Activated CD8-positive, alpha-beta memory T cell treated with anti-CD3 and anti-CD28 coated beads for 24 hours (primary cell): ENCODE measurements at places on chromosomes 6 and 20.

DNA sequence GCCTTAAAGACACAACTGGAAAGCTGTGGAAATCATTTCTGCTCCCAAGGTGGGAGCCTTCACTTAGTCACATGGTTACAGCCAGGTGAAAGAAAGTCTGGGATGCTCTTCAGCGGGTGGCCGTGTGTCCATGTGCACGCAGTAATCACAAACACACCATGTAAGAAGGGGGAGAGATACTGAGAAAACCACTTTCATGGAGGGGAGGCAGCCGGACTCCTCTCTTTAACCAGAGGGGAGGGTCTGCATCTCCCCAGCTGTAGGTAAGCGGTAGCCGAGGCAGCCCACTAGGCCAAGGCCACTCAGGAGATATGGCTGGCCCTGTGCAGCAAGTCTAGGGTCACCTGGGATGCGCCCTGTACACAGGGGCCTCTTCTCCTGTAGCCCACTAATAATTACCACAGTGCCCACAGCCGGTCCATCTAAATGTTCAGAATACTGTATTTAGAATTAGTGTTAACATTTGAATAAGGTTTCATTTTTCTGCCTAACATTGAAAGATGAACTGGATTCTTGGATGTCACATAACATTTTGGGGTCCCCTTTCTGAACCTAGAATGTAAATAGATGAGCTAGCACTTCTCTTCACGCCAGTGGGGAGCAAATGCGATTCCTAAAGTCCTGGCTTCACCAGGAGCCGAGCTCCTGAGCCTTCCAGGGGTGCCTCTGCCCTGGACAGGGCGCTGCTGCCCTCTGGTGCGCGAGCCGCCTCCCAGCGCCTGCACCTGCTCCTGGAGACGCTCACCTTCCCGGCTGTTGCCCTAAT lies 15.9 kb downstream of the GPR31 start:
- DNase-seq: peak; percentile 77

DNA sequence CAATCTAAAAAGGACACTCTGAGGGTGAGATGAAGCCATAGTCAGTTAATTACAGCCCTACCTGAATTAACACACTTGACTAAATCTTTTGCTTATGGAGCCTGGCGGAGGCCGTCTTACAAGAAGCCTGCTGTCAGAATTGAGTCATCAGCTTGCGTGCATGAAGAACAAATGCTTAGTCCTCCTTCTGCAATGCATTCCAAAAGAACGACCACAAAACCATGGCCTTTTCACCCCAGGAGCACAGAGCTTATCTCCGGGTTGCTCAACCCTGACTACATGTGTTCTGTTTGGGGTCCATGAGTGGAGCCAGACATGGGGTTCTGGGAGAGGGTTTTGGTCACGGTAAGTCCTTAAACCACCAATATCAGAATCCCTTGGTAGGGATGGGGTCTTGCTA lies 318.1 kb downstream of the CLIC5 start:
- no peak for DNase-seq

- DNase-seq: no peak
Observed at GRCh38 chr6:132977413-132977812, 163.0 kb downstream of the RPS12 start.

GRCh38 chr20:187733-188132 lies 1.8 kb downstream of the DEFB128 start:
- DNase-seq: no peak

GRCh38 chr20:63501818-63502670 lies 3.2 kb upstream of the EEF1A2 start:
- no peak for DNase-seq

GRCh38 chr6:111781041-111781708 lies 92.1 kb downstream of the FYN start:
- no peak for DNase-seq

GRCh38 chr6:17530321-17530835 lies 69.7 kb upstream of the FAM8A1 start:
- DNase-seq: no peak

GRCh38 chr20:7516621-7517111 lies 423.6 kb downstream of the HAO1 start:
- DNase-seq: no peak

DNA sequence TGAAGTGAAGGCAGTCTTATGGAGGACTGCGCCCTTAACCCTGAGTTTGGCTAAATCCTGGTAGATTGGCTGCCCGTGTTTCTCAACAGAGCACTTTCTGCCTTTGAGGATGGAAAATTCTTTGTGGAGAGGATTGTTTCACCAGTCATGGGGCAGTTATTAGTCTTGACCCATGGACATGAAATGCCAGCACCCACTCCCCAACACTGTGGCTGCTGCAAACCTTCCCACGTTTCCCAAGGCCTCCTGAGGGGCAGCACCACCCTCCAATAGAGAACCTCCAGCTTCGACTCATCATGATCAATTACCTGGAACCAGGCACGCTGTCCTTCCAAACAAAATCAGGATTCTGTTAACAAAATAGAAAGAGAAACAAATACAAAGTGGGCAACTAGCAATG lies 117.8 kb downstream of the PXDC1 start:
- DNase-seq: no peak

DNA sequence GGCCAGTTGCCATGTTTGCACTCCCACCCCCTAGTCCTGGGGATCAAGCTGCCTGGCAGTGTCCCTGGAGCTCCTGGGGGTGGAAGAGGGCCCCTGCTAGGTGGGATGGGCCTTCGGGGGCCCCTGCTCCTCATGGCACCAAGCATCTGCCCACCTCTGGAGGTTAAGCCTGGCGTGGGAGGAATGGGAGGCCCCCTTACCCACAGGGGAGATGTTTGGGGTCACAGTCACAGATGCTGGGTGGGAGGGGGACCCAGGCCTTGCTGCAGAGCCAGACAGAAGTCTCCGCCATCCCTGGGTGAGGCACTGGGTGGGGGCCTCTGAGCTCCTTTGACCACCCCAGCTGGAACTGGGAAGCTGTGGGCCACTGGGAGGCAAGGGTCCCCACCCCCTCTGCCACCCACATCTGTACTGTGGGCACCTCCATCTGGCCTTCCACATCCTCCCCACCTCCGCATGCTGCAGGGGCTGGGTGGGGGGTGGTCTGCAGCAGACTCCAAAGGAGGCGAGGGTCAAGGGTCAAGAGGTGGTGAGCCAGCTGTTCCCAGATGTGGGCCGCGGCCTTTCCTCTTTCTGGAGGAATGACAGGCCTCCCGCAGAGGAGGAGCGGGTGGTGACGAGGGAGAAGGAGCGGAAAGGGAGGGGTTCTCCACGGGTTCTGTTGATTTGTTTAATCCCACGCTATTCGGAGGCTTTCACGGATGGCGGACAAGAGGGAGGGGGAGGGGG lies 41.5 kb downstream of the YTHDF1 start:
- no peak for DNase-seq

GRCh38 chr20:8244637-8245036 lies 112.6 kb downstream of the PLCB1 start:
- DNase-seq: no peak

DNA sequence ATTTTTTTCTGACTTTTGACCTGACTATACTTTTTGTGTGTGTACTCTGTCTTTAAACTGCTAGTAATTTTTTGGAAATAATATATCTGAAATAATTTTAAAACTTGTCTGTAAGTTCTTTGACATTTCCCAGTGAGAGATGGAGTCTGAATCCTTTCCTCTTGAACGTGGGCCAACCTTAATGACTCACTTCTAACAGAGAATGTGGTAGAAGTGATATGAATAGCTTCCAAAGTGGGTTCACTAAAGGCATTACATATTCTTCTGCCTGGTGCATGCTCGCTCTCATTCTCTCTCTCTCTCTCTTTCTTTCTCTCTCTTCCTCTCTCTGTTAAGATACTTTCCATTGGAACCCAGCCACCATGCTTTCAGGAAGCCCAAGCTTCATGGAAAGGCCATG lies 108.7 kb upstream of the FERMT1 start:
- no peak for DNase-seq

- peak; percentile 68 for DNase-seq
Observed at GRCh38 chr6:105136431-105137350, 43.1 kb downstream of the POPDC3 start.

DNA sequence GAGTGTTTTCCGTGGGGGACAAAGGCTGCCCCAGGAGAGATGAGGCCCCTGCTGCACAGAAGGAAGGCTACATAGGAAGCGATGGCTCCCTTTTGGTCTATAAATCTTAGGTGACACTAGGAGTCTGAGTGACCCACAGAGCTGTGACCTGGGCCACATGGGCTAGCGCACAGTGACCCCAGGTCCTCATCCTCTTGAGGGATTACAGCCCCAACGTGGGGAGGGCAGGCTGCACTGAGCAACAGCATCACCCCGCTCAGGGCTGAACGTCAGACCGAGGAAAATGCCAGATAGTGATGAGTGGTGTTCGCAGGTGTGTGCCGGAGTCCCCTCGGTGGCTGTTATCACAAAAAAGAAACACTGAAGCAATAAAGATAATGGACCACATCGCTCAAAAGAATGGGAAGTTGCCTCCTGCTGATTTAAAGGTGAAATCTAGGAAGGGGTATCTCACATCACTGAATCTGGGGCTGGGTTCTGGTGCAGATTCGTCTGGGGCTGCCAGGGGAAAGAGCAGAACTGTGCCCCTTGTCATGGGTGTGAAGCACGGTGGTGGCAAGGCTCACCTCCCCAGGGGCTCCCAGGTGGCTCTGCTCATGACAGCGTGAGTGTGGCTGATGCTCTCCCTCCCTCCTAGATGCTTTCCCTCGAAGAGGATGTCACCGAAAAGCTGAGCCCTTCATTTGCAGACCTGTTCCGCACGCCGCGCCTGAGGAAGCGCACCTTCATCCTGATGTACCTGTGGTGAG lies 14.5 kb downstream of the SLC22A1 start:
- DNase-seq: peak; percentile 40

DNA sequence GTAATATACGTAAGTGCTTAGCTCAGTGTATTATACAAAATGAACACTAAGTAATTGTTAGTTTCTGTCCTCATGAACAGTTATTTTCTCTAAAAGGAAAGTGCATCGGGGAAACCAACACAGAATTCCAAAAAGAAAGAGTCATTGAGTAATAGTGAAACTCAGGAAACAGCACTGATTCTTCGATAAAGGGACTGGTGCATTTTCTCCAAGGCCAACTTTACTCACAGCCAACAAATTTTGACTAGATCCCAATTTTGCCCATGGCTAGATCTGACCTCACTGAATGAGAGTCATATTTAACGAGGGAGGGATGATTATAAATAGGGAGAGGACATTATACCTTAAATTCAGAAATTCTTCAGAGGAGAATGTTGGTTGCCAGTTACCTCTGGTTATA lies 390.9 kb upstream of the NRSN1 start:
- DNase-seq: no peak

DNA sequence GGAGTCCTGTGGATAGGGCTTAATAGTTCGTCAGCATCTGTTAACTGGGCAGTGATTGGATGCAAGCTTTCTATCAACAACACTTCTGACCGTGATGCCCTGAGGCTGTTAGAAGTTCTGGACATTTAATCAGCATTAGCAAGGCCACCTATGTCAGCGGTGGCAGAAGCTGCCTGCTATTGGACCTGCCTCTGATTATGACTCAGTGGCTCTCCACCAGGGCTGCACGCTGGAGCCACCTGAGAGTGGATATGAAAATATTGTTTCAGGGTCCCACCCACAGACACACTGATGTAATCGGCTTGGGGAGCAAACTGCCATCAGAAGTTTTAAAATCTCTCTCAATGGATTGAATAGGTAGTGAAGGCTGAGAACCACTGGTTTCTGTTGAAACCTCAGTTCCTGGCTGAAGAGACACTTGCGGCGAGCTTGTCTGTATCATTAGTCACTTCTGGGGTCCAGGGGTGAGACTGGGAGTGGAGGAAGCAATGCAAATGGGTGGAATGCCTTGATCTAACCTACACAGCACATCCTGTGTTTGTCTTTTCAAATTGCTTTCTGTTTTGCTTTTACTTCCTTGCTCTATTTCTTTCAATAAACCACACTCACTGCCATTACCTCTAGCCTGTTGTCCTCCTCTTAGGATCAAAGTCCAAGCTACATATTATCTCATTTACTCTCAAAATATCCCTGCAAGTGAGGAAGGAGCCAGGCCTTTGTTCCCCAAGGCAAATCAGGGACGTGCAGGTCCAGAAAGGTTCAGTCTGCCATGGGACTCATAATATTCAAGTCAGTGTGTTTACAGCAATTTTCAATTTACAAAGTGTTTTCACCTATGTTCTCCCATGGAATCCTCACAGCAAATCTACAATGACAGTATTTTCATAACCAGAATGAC lies 4.2 kb downstream of the CLIC5 start:
- peak; percentile 78 for DNase-seq

DNA sequence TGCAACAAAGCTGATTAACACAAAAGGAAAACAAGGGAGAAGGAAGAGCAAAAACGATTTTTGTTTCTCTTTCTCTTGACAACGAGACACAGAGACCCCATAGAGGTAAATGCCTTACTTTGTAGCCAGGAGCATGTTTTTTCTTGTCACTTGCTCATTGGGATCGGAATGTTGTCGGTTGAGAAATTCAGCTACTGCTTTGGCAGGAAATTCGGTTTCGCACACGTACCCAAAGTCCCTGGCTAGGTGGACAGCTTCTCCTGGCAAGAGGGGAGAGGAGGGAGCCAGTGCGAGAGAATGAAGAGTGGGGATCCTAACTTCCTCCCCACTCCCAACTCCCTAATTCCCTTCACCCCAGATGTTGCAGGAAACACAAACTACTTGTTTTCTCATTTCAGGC lies 14.5 kb downstream of the TFAP2A start:
- no peak for DNase-seq

DNA sequence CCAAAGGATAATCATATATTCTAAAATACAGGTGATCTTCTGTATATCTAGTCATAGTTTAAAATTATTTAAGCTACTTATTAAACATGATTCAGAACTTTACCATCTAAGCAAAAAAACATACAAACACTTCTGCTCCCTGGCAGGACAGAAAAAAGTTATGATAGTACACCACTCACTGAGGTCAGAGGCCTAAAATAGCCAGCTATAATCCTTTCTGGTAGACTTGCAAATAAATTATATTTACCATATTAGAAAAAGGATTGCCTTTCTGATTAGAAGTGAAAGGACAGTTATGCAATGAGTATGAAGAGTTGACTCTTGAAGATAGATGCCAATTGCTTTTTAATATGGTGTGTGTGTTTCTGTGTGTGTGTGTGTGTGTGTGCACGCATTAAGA lies 207.4 kb downstream of the BMP2 start:
- no peak for DNase-seq

GRCh38 chr6:166382500-166382932 lies 224 bp downstream of the MPC1 start:
- no peak for DNase-seq

DNA sequence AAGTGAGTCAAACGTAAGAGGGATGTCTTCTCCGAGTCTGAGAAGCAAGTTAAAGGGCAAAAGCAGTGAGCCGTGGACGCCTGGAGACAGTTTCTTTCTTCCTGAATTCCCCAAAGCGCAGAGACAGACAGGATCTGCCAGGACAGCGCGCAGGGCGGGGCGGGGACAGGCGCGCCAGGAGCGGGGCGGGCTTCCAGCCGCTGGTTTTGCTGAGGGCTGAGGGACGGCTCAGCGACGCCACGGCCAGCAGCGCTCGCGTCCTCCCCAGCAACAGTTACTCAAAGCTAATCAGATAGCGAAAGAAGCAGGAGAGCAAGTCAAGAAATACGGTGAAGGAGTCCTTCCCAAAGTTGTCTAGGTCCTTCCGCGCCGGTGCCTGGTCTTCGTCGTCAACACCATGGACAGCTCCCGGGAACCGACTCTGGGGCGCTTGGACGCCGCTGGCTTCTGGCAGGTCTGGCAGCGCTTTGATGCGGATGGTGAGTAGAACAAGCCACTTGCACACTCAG lies at the start of gene SCGN:
Gene SCGN, plus strand, starts transcription at position 209 of the 509 bp plus-strand sequence. Its CDS starts 189 bp downstream, at position 398.
- peak; percentile 73 for DNase-seq

GRCh38 chr20:58959652-58960051 lies 21.4 kb upstream of the NELFCD start:
- DNase-seq: no peak
